ENCODE measurements at places on chromosomes 11 and 22.

DNA sequence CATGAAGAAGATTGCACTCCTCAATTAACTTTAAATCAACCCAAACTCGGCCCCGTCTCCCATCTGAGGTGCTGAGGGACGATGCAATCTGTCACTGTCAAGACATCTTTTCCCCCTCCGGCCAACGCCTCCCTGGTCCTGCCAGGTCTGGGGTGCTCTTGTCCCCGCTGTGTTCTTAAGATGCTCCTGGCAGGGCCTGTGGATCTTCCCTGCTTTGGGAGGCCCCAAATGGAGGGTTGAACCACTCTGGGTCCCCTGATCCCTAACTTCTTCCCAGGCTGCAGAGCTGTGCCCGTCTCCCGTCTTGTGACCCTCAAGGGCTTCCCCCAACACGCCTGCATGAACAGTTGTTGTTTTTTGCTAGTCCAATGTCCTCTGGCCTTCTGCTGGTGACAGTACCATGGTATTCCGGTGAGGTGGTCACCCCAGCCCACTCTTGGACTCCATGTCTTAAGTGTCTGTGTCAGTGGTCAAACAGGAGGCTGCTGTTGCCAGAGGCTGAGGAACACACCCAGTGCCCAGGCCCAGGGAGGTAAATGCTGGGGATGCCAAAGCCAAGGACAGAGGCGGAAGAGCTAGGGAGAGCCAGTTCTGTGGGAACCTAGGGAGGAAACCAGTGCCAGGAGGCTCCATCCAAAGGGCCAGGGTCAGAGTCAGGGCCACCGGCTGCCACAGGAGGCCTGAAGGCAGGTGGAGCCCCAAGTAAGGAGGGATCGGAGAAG, 70.6 kb upstream of the SHANK2 start:
- DNase-seq, result no peak

DNA sequence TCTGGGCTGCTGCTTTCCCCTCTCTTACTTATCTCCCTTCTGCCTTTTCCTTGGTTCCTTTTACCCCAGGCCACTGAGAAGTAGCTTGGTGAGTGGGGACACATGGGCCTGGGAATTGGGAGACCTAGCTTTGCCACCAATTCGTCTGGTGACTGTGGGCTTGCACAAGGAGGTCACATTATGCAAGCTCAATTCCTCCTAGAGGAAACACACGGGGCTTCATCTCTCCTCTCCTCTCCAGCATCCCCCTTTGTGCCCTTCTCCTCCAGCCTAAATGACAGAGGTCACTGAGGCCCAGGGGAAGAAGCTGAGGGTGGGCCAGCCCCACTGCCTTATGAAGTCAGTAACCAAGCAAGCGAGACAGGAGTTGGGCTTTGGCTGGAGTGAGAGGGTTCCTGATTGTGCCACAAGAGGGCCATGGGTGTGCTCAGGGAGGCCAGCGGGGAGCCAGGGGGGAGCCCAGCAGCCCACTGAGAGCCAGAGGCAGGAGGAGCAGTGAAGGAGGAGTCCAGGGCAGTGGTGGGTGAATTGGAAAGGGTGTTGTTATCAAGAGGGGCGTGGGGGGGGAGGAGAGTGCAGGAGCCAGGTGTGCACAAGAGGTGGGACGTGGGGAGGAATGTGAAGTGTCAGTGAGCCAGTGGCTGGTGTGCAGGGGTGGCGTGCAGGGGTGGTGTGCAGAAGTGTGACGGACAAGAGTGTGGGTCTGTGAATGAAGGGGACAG, 2.0 kb downstream of the CLCF1 start:
- DNase-seq, result no peak

DNA sequence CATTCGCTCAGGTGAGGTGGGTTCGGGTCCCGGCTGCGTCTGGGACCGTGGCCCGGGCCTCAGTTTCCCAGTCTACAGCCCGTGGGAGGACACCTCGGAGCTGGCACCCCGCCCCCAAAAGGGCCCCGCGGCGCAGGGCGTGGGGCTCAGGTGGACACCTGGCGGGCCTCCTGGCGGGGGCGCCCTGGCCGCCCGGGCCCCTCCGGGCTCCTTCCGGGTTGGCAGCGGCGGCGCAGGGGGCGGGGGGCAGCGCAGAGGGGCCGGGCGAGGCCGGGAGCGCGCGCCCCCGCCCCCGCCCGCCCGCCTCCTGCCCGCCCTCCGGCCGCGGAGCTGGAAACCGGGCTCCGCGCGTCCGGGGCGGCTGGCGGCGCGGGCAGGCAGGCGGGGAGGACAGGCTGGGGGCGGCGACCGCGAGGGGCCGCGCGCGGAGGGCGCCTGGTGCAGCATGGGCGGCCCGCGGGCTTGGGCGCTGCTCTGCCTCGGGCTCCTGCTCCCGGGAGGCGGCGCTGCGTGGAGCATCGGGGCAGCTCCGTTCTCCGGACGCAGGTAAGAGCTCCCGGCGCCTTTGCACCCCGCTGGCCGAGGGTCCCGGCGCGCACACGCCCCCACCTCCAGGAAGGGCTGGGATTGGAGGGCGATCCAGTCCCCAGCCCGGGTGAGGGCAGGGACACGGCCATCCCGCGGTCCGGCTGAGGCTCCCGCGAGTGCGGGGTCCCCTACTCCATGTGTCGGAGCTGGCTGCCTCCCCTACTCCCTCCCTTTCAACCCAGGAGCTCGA, at the start of gene EMID1:
Gene EMID1 (plus strand): TSS at position 303 of the 778 bp plus-strand sequence. CDS start 143 bp downstream, at position 446.
- no peak for DNase-seq

DNA sequence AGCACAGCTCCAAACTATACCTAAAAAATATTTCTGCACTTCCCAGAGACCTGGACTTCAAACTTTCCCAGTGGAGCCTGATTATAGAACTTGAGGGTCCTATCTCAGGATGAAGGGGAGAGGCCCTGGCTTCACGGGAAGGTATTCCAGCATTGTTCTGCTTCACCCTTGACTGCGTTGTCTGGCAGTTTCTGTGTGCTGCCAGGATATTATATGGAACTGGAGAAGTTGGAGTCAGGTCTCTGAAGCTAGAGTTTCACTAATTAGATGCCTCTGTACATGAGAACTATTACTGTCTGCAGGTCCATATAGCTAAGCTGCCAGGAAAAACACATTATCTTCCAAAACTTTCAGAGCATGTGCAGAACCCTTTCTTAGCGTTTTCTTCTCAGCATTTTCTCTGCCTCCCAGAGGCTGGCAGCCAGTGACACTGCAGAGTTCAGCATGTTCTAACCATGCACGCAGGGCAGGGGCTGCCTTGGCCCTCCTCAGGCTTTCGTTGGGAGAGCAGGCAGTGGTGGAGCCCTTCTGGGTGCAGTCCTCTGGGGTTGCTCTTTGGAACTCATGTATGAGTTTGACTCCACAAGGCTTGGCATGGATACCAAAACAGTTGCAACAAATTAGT, 99.3 kb downstream of the CWC15 start:
- DNase-seq, result no peak

GRCh38 chr11:45429719-45430118, 143.6 kb upstream of the SYT13 start:
- DNase-seq, result no peak

- DNase-seq, result no peak
Measured at GRCh38 chr22:27274770-27275449, 526.6 kb downstream of the MN1 start.

GRCh38 chr11:111957663-111958444, 20.7 kb downstream of the DIXDC1 start:
- DNase-seq, result no peak

GRCh38 chr11:123608371-123608770, 46.1 kb downstream of the SCN3B start:
- no peak for DNase-seq

DNA sequence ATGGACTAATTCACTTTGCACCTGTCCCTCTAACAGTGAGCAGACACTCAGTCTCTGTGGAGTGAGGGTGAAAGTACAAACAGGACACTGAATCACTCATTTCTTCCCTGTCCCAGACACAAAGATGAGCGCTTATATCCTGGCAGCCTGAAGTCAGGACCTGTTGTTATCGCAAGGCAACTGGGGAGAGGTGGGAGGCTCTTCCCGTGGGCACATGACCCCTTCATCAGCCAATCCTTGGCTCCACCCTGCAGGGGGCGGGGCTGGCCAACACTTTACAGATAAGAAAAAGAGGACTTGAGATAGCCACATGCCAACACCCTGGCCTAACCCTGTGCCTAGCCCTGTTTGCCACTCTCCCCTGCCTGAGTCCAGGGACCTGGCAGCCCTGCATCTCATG, 29.5 kb upstream of the TESMIN start:
- no peak for DNase-seq

DNA sequence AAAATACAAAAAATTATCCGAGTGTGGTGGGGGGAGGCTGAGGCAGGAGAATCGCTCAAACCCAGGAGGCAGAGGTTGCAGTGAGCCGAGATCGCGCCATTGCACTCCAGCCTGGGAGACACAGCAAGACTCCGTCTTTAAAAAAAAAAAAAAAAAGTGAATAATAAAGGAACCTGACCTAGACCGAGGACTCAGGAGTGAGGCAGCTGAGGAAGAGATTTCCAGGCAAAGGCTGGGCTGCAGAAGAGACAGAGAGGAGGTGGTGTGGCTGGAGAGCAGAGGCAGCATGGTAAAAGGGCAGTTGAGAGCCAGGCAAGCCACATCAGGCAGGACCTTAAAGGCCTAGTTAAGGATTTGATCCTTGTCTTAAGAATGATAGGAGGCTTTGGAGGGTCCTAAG, 28.4 kb upstream of the SMCO4 start:
- no peak for DNase-seq

- no peak for DNase-seq
Measured at GRCh38 chr11:99739464-99740089, 718.8 kb downstream of the CNTN5 start.

DNA sequence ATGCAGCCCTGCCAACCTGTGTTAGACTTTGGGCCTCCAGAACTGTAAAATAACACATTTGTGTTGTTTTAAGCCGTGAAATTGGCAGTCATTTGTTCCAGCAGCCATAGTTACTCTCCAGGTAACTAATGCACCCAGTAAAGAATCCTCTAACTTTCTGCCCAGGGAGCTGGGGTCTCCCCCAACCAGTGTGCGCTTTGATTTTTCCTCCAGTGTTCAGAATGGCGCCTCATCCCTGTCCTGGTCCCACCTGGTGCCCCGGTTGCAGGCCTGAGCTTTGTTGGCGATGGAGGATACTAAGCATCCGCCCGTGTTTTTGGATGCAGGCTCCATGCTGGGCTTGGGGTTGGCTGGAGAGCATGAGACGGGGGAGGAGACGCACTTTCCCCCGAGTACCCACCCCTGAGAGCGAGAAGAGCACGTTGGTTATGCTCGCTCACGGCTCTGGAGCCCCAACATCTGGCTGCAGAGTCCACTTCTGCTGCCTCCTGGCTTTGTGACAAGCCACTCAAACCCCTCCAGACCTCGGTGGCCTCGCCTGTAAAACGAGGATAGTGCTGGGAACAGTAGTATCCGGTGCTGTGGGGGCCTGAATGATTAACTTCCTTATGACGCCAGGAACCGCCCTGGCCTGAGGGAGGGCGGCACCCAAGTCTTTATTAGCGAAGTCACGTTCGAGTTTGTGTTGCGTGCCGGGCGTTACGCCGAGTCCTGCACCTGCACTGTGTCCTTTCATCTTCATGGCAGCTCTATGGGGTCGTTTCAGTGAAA, 25.8 kb downstream of the MRGPRD start:
- no peak for DNase-seq

- no peak for DNase-seq
Measured at GRCh38 chr11:12885717-12886239, 123.3 kb upstream of the RASSF10 start.

DNA sequence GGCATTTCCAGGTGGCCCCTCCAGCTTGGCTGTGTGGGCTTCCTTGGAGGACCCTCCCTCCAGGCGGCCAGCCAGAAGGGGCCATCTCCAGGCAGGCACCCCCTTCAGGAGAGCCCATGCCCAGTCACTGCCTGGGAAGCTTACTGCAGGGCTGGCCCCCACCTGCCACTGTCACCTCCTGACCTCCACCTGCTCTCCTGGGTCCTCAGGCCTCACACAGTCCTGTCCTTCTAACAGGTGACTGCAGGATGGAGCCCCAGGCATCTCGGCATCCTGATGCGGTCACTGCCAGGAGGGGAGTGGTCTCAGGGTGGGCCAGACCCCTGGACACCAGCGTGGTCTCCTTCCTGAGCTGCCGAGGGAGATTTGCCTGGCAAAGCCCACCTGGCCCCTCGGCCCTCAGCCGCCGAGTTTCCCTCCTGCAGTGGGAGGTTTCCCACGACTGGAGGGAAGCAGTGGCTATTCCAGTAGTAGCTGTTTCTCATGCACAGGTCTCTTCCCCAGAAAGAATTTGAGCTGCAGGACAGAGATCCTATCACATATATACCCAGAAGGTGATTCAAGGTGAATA, 13.0 kb downstream of the TBX1 start:
- DNase-seq, result no peak

DNA sequence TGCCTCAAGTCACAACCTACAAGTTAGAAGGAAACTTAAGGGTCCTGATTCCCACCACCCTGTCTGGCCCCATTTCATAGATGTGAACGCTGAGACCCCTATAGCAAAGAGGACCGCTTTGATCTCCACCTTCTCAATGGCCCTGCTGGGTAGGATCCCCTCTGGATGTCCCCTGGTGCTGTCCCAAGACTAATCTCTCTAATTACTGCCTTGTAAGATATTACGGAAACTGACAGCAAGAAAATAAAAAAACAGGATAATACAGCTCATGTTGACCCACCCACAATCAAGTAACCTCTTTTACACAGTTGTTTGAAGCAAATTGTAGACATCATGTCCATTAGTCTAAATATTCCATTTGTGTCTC, 20.9 kb downstream of the IGLL5 start:
- no peak for DNase-seq

DNA sequence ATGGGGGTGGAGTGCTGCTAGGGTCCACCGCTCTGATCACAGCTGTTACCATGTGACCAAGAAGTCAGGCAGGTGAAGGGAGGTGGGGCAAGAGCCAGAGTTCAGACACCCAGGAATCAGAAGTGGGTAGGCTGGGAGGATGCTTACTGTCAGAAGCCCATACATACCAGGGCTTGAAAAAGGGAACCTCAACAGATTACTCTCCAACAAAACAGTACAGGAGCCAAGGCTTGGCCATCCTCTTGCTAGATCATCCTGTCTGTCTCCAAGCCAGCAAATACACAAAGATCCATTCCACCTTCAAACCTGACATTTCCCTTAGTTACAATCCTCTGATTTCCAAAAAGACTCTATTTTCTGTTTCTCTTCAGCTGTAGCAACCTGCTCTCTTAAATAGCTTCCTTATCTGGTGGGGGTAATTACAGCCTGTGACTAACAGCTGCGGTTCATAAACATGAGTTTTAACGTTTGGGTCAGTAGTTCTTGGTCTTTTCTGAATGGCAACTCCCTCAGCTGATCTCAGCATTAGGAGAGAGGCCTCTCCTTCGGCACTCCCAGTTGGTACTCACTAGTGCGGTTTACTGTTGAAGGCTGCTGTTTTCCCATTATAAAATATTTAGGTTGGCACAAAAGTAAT, 31.1 kb upstream of the WT1 start:
- DNase-seq, result no peak

GRCh38 chr22:47086596-47087248, 324.3 kb downstream of the TBC1D22A start:
- DNase-seq, result no peak

DNA sequence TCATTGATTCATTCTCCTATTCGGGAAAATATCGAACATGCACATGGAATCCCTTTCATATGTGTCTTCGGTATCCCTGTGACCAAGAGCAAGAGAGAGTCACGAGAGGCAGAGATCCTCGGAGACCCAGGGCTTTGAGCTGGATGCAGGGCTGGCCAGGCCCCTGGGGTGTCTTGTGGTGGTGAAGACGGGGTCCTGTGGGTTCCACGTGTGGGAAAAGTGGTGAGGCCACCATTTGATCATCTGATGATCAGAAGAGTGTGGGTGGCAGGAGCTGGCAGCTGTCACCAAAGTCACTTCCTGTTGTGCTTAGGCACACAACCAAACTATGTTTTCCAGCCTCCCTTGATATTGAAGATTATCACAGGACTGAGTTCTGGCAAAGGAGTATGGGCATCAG, 94.0 kb downstream of the BRD1 start:
- DNase-seq, result no peak

- no peak for DNase-seq
Measured at GRCh38 chr11:134355136-134355535, 23.3 kb downstream of the GLB1L2 start.

All from epithelial cell of prostate (primary cell).